ENCODE measurements at places on chromosomes 6 and 20. TPM values are rescaled to one million over a fixed set of nuclear protein-coding genes. Genes with fewer than 3 reads are reported as not detected.

DNA sequence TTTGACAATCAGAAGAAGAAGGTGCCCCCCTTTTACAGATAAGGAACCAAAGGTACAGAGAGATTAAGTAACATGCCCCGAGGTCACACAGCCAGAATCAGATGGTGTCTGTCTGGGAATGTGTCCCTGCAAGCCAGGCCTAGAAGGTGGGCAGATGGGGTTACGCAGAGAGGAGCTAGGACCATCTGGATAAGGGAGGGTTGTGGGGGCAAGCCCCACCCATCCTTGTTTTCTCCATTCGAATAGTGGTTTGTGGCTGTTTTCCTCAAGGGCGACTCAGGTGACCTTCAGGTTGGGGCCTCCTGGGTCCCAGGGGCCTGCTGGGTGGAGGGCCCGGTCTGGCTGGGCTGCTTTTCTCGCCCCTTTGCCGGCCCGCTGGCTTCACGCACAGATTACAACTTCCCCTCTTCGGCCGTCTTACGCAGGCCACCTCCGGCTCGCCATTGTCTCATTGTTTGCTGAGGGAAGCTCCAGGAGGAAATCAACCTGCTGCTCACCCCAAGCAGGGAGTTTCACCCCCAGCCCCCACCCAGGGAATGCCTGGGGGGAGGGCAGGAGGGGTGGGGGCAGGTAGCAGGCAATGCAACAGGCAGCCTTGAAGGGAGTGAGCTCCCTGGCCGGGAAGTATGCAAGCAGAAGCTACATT is 30.8 kb upstream of the CSNK2A1 start:
- no peak for DNase-seq

DNA sequence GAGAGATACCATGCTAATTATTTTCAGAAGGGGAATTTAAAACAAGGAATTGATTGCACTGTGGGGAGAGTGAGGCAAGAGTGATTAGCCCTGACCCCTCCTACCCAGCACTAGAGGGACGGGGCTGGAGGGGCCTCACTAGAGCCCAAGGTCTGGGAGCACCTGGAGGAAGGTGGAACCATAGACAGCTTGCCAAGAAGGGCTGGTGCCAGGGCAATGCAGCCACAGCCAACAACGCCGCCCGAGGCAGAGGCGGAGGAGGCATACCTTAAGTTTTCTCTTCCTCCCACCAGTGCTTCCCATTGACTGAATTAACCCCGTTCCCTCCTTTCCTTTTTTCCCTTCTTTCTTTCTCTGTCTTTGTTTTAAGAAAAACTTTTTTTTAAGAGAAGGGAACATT is 40.0 kb downstream of the IYD start:
- DNase-seq, result no peak

- DNase-seq, result no peak
Observed at GRCh38 chr6:137155830-137156229, 17.6 kb downstream of the IL22RA2 start.

DNA sequence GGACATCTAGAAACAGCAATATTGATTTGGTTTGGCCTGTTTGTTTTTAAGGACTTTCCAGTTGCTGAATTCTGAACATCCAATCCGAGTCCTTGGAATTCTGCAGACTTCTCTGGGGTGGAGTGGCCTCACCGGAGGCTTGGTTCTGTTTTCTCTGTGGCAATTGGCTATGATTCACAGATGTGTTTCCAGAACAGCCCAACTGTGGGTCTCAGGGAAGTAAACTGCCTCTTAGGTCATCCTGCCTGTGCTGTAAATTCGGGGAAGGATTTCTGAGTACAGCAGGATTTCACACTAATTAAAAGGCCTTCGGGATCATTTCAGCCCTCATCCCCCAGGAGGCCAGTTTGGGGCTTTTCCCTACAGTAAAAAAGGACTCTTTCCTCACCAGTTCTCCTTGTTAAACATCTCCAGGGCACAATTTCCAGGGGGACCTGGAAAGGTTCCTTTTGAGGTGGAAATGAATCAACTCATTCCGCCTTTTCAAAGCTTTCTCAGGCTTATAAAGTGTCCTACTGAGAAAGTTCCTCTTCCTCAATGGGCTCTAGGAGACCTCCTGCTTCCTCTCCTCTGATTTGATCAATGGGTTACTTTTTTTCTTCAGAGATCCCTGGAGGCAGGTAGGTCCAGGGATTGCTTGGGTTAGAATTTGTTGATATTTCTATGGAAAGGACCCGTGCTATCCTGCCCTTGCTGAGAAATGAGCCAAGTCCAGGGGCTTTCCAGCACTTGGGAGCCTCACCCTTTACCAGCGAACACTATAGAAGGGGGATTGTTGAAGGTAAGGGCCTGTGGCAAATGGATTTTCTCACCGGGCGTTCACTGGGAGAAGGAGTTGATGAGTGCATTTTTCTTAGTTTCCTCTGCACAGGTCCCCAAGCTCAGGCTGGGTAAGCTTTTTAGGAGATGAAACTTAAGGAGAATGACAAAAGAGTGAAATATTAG is 114.6 kb downstream of the CLIC5 start:
- no peak for DNase-seq

DNA sequence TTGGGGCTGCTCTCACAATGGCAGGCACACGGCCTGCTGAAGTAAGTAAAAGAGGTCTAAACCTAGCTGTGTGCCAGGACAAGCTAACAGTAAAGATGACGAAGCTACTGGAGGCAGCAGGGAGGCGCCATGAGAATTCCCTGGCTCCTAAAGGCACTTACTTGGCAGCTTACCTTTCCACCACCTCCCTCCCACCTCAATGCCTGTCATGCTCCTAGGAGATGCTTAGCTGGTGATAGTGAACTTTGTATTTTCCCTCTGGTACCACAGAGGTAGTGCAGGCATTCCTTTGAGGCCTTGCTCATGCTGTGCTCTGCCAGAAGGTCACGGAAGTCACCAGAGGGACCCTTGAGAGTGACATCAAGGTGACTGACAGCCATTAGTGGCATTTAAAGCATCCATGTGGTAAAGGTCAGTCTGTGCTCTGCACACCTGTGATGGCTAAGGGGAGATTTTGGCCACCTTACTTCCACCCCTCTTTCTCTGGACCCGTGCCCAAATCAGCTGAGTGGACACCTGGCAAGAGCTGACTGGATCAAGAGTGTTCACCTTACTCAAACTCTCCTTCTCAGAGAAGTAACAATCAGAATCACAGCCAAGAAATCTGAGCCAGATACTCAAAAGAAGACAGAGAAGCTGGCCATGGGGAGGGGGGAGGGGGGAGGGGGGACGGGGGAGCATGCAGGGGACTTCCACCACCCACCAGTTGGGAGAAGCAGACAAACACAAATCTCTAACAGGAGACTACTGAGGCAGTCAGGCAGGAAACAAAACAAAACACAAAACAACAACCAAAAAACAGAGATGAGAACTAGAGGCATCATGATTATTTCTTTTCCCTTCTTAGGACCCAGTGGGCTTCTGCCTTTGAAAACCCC is 2.9 kb downstream of the FKBP1A start:
- DNase-seq, result no peak

DNA sequence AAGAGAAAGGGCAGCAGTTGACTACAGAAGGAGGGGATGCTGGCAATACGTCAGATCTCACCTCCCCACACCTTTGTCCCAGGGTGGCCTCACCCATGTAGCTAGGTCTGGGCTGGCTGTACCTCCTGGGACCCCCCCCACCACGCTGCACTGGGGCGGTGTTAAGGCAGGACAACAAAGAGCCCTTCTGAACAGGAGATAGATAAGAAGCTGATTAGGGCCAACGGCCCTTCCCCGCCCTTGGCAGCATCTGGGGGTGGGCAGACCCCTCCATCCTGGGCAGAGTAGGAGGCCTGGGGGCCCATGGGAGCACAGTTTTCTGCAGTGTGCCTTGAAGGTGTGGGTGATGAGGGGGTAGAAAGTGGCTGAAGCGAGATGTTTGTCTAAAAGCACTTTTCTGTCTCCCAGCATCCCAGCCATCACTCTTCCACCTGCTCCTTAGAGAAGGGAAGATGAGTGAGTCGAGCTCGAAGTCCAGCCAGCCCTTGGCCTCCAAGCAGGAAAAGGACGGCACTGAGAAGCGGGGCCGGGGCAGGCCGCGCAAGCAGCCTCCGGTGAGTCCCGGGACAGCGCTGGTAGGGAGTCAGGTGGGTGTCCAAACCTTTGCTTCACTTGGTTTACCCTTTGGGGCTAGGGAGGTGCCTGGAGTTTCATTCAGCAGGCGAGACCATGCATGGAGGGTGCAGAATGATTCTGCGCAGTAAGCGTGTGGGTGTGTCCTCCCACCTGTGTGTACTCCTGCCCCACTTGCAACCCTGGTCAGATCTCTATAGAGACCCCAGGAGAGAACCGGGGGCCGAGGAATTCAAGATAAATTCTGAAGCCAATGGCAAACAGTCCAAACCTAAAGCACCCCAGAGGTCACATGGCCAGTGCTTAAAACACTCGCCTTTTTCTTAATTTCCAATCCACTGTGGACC is 3.9 kb downstream of the HMGA1 start:
- no peak for DNase-seq

DNA sequence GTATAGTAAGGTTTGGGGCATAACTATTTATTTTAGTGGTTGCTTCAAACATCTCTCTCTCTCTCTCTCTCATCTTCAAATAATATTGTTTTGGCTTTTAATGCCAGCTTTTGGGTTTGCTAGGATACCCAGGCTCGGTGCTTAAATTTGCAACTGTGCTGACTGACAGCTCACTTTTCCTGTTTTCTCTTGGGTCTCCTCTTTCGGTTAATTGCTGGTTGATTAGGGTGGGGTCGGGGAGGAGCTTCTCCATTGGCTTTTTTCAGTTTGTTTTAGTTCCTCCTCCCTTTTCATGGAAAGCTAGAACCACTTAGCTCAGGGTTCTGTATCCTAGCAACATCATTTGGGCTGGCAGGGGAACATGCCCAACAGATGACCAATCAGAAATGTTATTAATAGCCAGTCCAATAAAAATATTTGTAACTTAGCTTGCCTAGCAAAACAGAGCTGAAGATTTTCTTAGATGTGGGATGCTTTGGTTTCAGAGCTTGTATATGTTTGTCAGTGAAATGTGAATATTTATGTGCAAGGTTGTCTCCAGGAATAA is 11.3 kb downstream of the TFAP2B start:
- no peak for DNase-seq

The PPP1R3G gene
- 13.1 TPM for total RNA-seq

The SLC35A1 gene
- 10.9 TPM for total RNA-seq

Measured in Right ventricle myocardium inferior (tissue), 1 donor.